ENCODE measurements at places on chromosomes 4 and X.

DNA sequence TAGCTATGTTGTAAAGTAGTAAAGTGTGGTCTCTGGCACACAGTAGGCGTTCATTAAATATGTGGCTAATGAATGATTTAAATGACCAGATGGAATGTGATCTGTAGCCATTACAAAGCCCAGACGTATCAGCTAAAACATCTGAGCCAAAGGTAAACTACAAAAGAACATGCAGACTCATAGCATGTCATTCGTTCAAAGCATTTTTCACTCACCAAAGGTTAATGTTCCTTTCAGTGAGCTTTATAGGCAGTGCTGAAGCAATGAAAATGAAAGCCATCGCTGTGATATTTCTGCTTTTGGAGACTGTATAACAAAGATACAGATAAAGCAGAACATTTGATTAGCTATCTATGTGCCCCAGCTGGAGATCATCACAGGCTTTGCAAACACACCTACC is 50.5 kb downstream of the F9 start:
- DNase-seq = no peak

DNA sequence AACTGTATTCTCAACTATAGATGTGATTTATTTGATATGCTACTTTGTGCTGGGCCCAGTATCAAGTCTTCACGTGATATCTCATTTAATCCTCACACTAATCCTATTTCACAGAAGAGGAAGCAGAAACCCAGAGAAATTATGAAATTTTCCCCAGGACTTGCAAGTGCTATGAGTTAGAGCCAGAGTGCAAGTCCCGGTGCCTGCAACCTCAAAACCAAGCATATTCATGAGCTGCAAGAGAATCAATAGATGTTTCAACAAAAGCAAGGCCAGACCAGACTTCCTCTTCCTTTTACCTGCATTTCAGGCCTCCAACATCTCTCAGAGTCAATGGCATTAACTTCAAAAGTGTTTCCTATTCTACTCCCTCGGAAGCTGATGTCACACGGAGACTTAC is 92.2 kb upstream of the GATB start:
- DNase-seq = no peak

GRCh38 chr4:140014284-140014683 is 139.7 kb downstream of the MAML3 start:
- DNase-seq = no peak

GRCh38 chrX:5163663-5164062 is 1065.0 kb downstream of the NLGN4X start:
- DNase-seq = no peak

GRCh38 chr4:2248044-2248780 is 6.3 kb upstream of the HAUS3 start:
- DNase-seq = no peak

Data from stimulated activated CD4-positive, alpha-beta T cell treated with anti-CD3 and anti-CD28 coated beads, Interleukin-1b, Interleukin-23, amount 100 ng/mL, for 4 hours (primary cell).